ENCODE measurements at places on chromosomes 3 and 15.
A peak's percentile ranks its signal among the peaks of the same experiment; 100 is the strongest.

DNA sequence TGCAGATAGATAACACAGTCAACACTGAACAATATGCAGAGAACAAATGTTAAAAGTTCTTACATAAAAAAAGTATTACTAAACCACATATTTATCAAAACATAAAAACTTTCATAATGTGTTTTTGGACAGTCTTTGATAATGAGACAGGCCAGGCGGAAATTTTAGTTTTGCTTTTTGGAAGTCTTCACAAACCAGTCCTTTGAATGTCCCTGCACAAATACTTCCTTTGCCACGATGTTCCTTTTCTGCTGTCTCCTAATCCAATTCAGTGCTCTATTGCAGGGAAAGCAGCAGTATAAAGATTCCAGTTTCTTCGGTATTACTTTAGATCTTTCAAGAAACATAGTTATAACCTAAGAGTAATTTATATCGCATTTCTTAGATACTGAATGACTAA, 135.9 kb downstream of the TBL1XR1 start:
- no peak for DNase-seq

GRCh38 chr3:89682556-89682955, 575.1 kb downstream of the EPHA3 start:
- no peak for DNase-seq

DNA sequence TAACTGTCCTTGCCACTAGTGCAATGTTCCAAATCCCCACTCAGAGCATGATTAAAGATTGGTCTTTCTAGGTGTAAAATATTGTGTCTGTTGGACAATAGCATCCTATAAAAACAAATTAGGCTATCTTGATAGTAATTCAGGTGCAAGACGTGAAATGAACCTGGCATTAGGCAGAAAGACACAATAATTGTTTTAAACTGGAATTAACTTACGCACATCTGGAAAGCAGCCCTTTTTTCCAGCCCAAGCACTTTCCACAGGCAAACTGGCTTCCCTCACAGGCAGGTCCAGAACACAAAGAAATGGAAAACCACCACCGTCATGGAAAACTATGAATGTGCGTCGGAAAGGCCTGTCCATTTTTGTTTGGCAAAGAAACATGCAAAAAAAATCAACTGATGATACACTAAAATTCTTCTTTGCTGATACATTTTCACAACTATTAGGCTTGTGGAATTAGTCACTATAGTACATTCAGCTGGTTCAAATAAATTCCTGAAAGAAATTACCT, 474.7 kb upstream of the IL12A start:
- no peak for DNase-seq

DNA sequence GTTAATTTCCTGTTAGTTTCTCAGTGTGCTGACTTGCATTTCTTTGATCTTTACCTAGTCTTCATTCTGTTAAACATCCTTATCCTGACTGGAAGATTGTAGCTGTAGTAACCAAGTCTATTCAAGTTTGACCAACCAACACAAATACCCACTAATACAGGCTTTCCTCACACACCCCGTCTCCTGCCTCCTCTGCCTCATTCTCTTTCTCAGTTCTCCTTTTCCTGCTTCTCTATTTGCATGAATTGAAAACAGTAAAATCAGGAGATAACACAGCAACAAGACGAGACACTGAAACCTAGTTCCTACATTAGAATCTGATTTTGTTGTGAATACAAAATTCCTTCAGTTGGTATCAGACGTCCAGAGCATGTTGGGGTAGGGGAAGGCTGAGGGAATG, 116.9 kb upstream of the ARPP21 start:
- DNase-seq: no peak

DNA sequence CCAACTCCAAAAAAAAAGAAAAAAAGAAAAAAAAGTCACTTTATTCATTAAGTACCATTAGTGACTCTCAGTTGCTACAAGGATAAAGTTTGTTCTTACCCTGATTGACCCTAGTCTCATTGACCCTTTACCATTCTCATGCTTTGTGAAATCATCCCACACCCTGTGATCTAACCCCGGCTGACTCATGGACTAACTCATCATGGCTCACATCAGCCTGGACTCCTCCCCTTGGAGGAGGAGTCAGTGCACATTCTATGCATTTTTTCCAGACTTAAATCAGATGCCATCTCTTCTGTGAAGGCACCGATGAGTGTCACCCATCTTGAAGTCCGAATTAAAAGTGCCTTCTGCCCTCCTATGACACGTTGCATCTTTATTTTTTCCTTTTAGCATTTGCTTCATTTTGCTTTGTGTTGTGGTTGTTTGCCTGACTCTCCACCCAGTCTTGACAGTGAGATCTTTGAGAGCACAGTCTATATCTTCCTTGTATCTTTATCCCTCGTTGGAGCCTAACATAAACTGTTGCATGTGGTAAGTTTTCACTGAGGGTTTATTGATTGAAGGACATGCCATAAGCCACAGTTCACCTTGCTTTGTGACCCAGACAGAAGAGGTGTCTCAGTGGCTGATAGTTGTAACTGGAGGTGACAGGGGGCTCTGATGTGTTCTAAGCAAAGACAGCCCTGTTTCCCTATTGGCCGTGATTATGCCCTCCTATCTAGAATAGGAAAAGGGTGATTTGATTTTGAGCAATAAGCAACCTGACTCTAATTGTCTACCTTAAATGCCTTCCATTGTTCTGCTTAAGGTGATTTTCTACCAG, 72.1 kb downstream of the IL1RAP start:
- no peak for DNase-seq

GRCh38 chr3:18557216-18557615, 132.1 kb upstream of the SATB1 start:
- no peak for DNase-seq

GRCh38 chr15:63752075-63752684, 81.6 kb downstream of the HERC1 start:
- DNase-seq: peak; percentile 65

- DNase-seq: no peak
Measured at GRCh38 chr3:49745986-49746385, 22.2 kb upstream of the GMPPB start.

DNA sequence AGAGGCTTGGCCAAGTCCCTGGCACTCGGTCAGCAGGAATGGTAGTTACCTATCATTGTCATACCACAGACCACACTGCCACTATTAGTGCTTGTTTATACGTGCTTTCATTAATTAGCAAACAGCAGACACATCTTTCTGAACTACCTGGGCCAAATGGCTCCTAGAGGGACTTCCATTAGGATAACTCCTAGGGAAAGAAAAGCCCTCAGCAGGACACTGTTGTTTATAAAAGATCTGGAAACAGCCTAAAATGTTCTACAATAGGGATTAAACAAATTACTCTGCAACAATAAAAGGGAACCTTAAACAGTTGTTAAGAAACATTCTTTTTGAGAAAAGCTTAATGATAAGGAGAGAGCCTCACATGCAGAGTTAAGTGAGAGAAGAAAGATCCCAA, 38.5 kb downstream of the ARHGEF3 start:
- no peak for DNase-seq

GRCh38 chr3:21294768-21295167, 456.2 kb downstream of the ZNF385D start:
- DNase-seq: no peak

DNA sequence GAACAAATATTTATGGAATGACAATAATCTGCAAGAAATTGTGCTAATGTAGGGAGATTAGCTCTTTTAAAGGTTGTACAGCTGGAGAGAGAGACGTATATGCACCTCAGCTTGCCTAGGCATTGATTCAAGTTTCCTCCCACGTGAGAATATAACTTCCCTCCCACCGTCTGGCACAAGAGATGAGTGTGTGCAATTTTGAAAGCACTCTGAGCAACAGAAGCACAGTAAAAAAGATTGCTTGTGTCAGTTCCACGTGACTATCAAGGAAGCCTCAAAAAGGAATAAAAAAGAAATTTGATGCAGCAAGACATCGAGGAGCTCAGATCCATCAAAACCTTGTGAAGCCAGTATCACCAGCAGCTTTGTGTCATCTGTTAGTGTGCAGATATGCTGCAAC, 435.3 kb downstream of the TUSC7 start:
- DNase-seq: no peak

DNA sequence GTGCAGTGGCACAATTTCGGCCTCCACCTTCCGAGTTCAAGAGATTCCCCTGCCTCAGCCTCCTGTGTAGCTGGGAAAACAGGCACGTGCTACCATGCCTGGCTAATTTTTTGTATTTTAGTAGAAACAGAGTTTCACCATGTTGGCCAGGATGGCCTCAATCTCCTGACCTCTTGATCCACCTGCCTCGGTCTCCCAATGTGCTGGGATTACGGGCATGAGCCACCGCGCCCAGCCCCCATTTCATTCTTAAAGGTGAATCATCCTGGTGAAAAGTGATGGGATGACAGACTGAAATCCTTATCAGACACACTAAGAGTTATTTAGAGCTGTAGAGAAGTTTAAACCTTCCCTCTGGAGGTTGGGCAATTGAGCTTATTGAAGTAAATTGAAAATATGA, 24.1 kb upstream of the SERPINI2 start:
- no peak for DNase-seq

DNA sequence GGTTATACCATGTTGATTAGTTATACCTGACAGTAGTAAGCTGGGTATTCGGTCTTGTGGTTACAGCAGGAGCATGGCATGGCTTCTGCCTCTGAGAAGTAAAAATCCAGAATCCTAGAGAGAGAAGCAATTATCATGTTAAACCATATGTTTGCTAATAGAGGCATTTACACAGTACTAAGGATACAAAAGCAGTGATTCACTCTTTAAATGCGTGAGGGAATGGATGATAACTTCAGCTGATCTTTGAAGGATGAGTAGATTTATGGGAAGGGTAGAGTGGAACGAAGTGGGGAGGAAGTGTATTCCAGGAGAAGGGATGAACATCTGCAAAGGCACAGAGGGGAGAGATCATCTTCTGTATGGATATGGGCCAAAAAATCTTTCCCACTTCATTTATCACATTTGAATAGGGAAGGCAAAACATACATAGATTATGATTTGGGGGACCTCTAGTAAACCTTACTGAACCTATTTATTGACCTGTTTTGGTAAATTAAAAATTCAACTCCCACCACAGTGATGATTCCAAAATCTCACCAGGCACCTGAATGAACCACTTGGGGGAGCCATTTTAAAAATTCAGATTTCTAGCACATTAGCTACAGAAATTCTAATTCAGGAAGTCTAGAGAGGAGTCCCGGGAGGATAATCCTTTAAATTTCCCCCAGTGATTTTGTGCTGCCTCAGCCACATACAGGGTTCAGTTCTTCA, 35.1 kb downstream of the IGSF10 start:
- DNase-seq: no peak

GRCh38 chr15:89122505-89123180, 34.4 kb downstream of the ABHD2 start:
- no peak for DNase-seq
